Heart right ventricle (tissue), 16 donors: ENCODE measurements at places on chromosomes 3 and 15. TPM values are rescaled to one million over a fixed set of nuclear protein-coding genes. Genes with fewer than 3 reads are reported as not detected.

DNA sequence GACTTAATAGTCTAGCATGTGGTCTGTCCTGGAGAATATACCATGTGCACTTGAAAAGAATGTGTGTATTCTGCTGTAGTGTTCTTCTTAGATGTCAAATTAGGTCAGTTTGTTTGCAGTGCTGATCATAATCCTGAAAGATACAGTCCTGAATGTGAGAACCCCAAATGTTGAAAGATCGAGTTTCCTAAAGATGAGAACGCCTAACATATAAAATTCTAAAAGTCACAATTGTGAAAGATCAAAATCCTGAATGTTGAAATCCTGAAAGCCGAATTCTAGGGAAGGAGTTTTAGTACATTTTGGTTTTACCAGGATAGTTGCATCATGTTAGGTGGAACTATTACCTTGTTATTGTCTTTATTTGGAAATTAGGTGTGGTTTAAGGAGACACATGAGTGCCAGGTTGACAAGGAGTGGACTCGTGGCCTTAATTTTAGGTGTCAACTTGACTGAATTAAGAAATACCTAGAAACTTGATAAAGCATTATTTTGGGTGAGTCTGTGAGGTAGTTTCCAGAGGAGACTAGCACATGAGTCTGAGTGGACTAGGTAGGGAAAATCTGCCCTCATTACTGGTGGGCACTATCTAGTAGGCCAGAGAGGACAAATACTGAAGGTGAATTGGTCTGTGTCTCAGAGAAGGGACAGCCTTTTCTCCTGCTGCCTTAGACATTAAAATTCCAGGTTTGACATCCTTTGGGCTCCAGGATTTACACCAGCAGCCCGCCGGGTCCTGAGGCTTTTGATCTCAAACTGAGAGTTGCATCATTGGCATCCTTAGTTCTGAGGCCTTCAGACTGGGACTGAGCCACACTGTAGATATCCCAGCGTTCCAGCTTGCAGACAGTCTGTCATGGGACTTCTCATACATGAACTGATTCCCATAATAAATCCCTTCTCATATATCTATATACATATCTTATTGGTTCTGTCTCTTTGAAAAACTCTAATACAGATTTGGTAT lies 77.1 kb downstream of the LRRC28 start:
- no peak overlapping the region for H3K4me3 ChIP-seq
- H3K27ac ChIP-seq = no peak overlapping the region
- no peaks in the 10 kb centered on the region for H3K27me3 ChIP-seq
- DNase-seq = no peak

- H3K4me3 ChIP-seq = no peak overlapping the region
- no peak for DNase-seq
- no peak overlapping the region for H3K27ac ChIP-seq
- H3K36me3 ChIP-seq = no peaks in the 10 kb centered on the region
Measured at GRCh38 chr3:10432156-10432845, 73.1 kb downstream of the ATP2B2 start.

DNA sequence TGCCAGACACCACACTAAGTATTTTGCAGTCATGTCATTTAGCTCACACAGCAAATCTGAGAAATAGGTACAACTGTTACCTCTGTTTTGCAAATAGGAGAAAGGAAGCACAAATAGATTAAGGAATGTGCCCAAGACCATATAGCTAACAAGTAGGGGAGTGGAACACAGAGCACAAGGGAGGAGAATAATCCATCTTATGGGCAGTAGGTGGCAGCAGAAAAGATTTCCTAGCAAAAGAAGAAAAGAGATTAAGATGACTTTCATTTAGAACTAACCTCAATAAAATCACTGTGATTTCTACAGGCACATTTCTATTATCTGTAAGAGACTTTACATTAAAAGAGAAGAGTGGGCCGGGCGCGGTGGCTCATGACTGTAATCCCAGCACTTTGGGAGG lies 49.1 kb downstream of the NR1I2 start:
- H3K27ac ChIP-seq = no peak overlapping the region
- no peak for DNase-seq
- H3K27me3 ChIP-seq = no peaks in the 10 kb centered on the region
- H3K4me1 ChIP-seq = peaks cover 10% of the 10 kb centered on the region
- H3K4me3 ChIP-seq = no peak overlapping the region

DNA sequence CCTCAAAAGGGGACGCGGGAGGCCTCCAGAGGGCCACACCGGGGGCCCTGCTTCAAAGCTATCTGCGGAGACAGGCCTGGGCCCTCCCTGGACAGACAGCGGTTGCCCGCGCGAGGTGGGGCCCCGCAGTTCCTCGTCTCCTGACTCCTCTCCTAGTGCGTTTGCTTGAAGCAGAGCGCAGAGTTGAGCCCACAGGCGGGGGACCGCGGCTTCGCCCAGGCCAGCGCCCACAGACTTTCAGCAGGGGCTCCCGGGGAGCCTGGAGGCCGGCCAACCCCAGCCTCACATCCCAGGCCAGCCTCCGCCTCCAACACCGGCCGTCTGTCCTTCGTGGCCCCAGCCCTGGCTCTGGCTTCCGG lies 540 bp upstream of the ADAMTS7 start:
- DNase-seq = peak; percentile 45
- H3K27me3 ChIP-seq = no peaks in the 10 kb centered on the region

DNA sequence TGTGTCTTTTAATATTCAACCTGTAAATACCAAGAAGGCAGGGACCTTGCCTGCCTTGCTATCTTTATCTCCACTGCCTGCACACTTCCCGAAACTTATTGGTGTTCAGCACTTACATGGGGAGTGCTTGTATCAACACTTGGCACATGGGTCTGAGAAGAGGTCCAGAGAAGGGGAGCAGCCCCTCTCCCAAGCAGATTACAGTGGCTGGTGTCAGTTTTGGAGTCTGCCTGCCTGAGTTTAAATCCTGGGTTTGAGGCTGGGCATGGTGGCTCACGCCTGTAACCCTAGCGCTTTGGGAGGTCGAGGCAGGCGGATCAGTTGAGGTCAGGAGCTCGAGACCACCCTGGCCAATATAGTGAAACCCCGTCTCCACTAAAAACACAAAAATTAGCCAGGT lies 20.3 kb downstream of the MESD start:
- H3K4me3 ChIP-seq = no peak overlapping the region
- no peak overlapping the region for H3K27ac ChIP-seq
- H3K36me3 ChIP-seq = peaks cover 18% of the 10 kb centered on the region

GRCh38 chr3:118548434-118548833 lies 486.2 kb downstream of the IGSF11 start:
- no peak for DNase-seq
- no peaks in the 10 kb centered on the region for H3K4me1 ChIP-seq
- H3K27ac ChIP-seq = no peak overlapping the region
- no peak overlapping the region for H3K4me3 ChIP-seq
- no peaks in the 10 kb centered on the region for H3K36me3 ChIP-seq

GRCh38 chr3:133706033-133706432 lies 40.2 kb upstream of the TF start:
- no peak overlapping the region for H3K4me3 ChIP-seq
- no peaks in the 10 kb centered on the region for H3K4me1 ChIP-seq
- no peak for DNase-seq
- H3K27ac ChIP-seq = no peak overlapping the region

Gene CHRD
- polyA plus RNA-seq = 7.5 TPM

Gene CCR2
- polyA plus RNA-seq = 0.49 TPM

Gene ST6GAL1
- polyA plus RNA-seq = 36.3 TPM

Gene ULK4
- polyA plus RNA-seq = 1.8 TPM

Gene EFCC1
- 1.4 TPM for polyA plus RNA-seq
